ENCODE measurements at places on chromosomes 5 and 9. TPM values are rescaled to one million over a fixed set of nuclear protein-coding genes. Genes with fewer than 3 reads are reported as not detected.

JAKMIP2 gene
- total RNA-seq, result 36.8 TPM

DAB2IP gene
- total RNA-seq, result 48.3 TPM

FAM200C gene
- total RNA-seq, result 9.6 TPM

ADCY2 gene
- total RNA-seq, result 3.5 TPM

GRCh38 chr5:34484216-34484920 lies 171.8 kb upstream of the RAI14 start:
- no peak for DNase-seq

DNA sequence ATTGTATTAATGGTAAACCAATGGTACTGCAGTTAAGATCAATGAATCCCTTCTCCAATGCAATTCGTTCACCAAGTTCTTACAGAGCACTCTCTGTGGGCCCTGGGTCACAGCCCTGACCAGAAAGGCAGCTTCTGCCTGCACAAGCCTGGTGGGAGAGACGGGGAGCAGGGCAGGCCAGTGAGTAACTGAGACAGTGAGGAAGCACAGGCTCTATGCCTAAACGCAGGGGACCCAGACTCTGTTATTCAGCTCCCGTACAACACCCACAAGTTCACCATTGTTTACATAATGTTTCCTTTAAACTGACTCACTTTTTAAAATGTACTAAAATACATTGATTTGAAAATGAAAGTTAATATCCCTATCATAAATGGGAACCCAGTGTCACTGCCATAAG lies 40.5 kb upstream of the CTSL start:
- DNase-seq, result no peak

GRCh38 chr5:66171349-66172344 lies 27.5 kb downstream of the SREK1 start:
- no peak for DNase-seq

- no peak for DNase-seq
Observed at GRCh38 chr5:91541696-91542095, 158.6 kb upstream of the ARRDC3 start.

DNA sequence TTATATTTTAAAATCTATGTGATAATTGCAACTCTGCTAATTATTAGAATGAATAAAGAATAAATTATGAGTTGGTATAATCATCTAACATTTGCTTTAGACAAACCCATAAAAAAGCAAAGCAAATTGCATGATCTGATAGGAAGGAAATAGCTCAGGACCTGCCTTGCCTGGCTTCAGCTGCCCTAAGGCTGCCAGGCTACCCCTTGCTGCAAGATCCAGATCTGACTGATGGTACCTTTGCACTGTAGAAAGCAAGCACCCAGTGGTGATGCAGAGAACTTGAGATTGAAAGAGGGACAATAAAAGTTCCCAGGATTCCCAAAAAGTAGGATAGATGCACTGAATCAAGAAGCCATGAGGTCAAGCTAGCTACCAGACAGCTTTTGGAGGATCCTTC lies 100.9 kb upstream of the FSTL4 start:
- DNase-seq, result no peak

GRCh38 chr9:130276955-130277354 lies 11.4 kb downstream of the HMCN2 start:
- no peak for DNase-seq

GRCh38 chr5:112329419-112330090 lies 89.5 kb downstream of the EPB41L4A start:
- DNase-seq, result no peak

- DNase-seq, result no peak
Observed at GRCh38 chr9:68446836-68447235, 90.4 kb downstream of the PGM5 start.

GRCh38 chr9:133945314-133945975 lies 46.7 kb downstream of the VAV2 start:
- DNase-seq, result no peak

- DNase-seq, result no peak
Observed at GRCh38 chr5:118796081-118796480, 192.3 kb downstream of the DTWD2 start.

GRCh38 chr5:163248871-163249270 lies 188.5 kb upstream of the CCNG1 start:
- no peak for DNase-seq

DNA sequence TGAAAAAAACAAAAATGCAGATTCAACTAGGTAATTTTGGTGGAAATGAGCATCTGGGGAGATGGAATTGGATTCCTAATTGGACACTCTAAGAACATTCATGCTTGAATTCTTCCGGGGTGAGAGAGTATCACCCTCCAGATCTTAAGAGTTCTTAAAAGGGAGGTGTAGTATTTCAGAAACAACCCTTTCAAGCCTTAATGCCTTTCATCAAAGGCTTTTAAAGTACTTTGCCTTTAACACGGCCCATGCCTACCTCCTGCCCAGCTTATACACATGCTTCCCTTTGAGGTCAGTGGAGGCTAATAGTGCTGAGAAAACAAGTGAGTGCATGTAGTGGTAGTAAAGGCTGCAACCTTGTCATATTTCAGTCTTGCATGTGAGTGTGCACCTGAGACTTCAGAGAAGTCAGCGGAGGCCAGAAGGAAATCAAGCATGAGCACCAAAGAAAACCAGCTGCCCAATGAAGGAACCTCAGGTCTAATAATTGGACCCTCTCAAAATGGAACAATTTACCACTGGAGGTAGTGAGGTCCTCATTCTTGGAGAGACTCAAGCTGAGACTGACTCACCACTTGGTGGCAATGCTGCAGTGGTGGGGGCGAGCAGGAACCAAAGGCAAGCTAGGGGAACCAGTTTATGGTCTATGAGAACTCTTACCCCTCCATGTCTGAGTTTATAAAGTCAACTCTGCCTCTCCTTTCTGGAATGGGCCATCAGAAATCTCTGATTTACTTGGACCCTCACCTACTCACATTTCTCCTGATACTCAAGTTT lies 98.4 kb upstream of the GDNF start:
- DNase-seq, result no peak

DNA sequence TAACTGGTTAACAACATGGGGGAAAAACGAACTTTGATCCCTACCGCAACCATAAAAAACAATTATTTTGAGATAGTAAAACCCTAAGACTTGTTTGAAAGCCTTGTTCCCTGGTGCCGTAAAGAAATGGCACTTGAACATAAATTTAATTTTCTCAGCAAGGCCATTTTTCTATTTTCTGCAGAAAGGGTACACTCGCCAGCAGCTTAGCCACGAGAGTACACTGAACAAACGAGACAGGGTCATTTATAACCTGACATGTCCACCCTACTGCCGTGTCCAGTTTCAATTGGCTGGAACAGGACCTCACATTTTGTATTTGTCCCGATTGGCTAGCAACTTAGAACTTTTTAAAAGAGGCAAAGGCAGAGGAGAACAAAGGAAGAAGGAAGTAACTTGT lies 26.8 kb downstream of the FBXW11 start:
- no peak for DNase-seq
